Fibroblast of the conjunctiva (primary cell): ENCODE measurements at places on chromosomes 16 and 17.

DNA sequence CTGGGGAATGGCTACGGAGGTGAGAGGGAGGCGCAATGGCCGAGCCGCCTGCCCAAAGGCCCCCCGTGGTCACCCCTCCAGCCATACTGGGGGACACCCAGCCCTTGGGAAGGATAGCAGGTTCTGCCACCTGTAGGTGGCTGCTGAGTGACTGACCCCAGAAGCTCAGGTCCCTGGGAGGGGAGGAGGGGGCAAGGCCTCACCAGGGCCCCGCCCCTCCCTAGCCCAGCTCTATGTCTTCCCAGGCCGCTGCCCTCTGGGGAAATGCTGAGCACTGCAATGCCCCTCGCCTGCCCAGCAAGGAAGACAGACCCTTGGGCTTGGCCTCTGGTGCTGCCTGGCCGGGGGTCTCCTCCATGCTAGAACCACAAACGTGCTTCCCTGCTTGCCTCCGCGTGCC lies 11.4 kb upstream of the CLDN9 start:
- no peak for DNase-seq

DNA sequence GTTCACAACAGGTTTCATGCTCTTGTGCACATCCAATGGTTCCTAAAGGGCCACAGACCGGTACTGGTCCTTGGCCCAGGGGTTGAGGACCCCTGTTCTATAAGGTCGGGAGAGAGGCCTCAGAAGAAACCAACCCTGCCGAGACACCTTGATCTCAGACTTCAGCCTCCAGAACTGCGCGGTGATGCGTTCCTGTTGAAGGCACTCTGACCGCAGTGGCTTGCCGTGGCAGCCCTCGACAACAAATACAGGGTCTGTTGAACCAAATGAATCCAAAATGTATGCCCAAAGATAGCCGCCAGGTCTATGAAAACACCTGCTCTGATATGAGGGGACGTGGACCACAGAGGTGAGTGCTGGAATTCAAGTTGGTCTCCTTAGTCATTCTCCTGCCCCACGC lies 389.8 kb downstream of the SEC14L1 start:
- no peak for DNase-seq

DNA sequence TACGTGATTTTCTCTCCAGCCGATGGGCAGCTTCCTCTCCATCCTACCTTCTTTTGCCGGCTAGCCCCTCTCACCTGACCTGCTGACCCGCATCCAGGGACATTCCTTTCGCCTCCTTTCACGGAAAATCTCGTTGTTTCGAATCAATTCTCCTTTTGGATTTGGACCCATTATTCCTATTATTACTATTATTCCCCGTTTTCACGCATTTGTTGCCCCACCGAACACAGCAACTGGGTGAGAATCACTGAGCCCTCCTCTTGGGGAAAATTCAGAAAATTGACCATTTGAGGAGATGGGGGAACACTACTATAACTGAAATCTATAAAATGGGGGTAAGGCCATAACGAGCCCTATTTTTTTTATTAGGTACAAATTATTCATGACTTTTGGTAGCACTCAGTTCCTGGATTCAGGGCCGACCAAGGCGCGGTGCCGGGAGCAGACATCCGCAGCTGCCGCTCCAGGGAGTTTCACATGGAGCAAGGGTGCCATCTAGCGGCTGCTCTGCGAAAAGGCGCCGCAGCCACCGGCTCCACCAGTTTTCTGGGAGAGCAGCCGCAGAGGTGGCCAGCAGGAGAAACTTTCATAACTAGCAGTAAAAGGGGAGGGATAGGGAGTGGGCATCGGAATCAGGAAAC lies 3.3 kb upstream of the HOXB8 start:
- DNase-seq, result peak; percentile 49

GRCh38 chr16:67430977-67431774 lies at the start of gene HSD11B2:
HSD11B2 (plus strand) TSS chr16:67431121; CDS start chr16:67431249, 128 bp downstream.
- no peak for DNase-seq

DNA sequence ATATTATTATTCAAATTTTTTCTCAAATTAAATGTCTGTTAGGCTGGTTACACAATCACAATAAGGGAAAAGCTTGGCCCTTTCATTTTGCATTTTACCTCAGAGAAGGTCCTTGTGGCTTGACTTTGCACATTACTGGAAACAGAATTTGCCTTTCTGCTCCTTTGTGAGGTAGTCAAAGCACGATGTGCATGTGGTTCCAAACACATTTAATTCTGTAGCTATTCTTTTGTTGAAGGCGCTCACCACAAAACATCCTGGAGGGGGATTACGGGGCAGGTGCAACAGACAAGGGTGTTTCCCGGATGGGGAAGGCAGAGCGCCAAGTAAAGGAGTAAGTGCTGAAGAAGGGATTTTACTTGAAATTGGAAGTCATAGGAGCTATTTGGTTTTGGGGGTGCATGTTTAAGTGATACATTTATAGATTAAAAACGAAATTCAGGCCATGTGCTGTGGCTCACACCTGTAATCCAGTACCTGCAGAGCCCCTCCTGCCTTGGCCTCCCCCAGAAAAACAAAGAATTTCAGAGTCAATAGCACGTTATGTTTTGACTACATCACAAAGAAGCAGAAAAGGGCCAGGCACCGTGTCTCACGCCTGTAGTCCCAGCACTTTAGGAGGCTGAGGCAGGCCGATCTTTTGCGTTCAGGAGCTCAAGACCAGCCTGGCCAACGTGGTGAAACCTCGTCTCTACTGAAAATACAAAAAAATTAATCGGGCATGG lies 31.2 kb upstream of the TENT4B start:
- no peak for DNase-seq

GRCh38 chr17:60959011-60959410 lies 281.4 kb downstream of the BCAS3 start:
- DNase-seq, result no peak

DNA sequence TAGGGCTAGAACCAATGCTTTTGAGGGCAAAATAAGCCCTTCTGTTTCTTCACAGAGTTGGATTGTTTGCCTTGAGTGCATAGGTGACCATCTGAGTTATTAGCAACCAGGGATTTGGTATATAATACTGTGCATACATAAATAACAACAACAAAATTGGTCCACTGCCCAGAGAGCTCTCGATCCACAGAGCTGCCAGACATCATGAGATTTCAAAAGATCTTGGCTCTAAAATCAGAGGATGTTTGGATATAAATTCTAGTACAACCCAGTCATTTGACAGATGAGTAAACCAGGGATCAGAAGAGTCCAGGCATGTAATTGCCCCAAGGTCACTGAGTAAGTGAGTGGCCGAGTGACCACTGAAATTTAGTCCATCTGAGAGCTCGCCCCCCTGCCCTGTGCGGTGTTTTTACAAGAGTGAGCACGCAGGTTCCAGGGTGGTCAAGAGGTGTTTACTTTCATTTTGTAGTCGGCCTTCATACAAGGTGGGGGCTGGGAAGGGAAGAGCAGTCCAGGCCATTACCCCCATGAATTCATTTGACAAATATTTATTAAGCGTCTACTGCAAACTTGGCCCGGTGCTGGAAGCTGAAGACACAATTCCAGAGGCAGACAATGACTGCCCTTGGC lies 1.8 kb upstream of the MT2A start:
- peak; percentile 86 for DNase-seq

- no peak for DNase-seq
Observed at GRCh38 chr16:74700438-74701225, at the start of gene MLKL. MLKL (minus strand) TSS chr16:74700862; CDS start chr16:74695757, 5,105 bp downstream.

DNA sequence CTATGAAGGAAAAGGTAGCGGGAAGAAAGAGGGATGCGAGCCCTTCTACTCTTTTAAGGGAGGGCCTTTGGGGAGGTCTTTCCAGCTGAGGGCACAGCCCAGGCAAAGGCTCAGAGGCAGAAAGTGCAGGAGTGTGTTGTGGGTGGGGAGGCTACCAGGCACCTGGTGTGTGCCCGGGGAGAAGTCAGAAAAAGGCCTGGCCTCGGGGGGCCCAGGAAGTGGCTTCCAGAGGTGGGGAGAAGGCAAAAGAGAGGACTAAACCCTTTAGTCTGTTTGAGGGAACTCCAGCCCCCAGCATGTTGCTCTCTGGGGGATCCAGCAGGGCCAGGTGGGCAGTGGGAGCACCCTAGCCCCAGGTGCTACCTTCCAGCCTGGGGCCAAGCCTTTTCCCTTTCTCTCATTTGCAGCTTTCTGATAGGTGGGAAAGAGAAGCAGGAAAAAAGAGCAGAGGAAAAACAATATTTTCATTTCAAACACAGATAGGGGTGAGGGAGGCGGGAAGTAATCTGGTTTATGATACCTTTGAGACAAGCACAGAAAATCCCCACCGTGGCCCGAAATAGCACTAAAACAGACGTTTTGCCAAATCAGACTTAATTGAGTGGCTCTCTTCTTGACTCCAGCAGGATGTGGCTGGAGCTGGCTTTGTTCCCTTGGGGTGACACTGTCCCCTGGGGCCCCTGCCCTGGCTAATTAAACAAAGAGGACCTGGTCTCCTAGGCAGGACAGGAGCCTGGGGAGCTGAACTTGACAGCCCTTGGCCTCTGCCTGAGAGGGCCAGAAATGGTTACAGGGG lies 10.4 kb downstream of the RAI1 start:
- DNase-seq, result no peak

GRCh38 chr17:8921147-8921546 lies 44.4 kb downstream of the PIK3R5 start:
- DNase-seq, result no peak

DNA sequence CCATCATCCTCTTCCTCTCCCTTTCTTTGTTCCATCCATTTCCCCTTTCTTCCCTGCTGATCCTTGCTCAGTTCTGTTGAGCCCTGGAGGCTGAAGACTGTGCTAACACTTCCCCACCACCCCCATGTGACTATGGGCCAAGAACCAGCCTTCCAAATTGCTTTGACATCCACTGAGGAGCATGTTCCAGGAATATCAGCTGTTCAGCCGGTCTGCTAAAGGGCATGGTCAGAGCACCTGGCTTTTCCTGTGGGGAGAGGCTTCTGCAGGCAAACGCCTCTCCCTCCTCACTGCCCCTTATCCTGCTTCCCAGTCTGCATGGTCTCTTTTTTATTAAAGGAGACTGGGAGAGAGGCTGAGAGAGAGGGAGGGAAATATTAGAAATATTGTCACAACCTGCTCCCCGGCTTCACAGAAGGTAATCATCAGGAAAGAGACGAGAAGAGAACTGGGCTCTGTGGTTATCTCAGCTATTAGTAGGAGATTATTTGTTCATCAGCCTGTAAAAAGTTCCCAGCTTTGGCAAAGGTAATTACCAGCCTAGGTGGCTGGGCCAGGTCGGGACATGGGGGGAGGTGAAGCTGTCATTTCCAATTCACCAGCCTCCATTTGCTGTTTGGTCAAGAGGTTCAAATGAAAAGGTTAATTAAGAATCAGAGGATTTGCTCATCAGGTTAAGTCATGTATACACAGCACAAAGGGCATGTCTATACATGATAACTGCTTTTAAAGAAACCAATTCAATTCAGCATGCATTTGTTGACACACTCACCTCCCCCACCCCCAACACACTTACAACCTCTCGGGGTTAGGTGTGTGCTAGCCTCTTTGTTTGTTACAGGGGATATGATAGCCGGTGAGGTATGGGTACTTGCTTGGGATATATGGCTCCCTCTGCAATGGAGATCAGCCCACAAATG lies 83.7 kb upstream of the CRHR1 start:
- DNase-seq, result no peak

- no peak for DNase-seq
Observed at GRCh38 chr16:56780646-56781045, 50.7 kb downstream of the NUP93 start.

- no peak for DNase-seq
Observed at GRCh38 chr17:76263896-76264295, 1.3 kb upstream of the UBALD2 start.

DNA sequence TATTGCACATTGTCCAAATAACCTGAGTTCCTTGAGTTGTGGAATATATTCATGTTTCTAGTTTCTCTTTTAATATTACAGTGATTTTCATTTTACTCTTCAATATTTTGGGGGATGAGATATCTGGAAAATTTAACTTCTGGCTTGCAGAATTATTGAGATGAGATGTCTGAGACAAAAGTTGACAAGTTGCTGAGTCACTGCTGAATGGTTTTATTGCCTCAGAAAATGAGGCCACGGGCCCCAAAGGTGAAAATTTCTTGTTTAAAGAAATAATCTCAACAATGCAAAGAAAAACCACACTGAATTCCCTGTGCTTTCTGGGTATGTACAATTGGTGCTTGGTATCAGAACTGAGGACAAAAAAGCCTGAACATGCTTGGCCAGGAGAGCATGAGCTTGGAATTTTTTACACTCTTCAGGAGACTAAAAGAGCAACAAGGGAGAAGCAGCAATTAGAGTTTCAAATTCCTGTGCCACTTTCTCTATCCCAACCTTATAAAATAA lies 129.2 kb upstream of the TOM1L1 start:
- no peak for DNase-seq

- DNase-seq, result no peak
Observed at GRCh38 chr17:4248504-4249277, 15.1 kb downstream of the ANKFY1 start.

- DNase-seq, result no peak
Observed at GRCh38 chr17:81398176-81398831, 3.0 kb downstream of the BAHCC1 start.

DNA sequence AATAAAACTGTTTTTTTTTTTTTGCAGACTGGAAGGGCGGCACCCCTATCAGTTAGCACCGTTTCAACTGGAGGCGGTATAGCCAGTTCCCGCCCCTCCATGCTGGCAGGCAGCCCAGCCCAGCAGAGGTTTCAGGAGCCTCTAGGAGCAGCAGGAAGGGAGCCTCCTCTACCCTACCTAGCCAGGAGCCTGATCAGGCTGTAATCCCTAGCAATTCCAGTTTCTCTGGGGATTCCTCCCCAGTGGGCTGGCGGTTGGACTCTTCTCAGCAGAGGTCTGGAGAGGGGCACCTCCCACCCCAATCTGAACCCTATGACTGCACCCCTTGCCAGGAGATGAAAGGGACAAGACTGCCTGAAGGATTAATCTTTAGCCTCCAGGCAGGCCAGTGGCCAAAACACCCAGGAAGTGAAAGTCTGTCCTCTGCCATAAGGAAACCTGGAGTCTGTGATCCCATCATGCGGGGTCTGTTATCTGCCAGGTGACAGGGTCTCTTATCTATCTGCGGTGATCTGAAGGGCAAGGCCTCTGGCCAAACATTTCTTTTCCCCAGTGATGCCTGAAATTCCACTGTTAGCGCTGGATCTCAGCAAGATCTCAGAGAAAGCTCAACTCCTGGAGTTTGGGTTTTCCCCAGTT lies 4.9 kb upstream of the CDH1 start:
- DNase-seq, result no peak

DNA sequence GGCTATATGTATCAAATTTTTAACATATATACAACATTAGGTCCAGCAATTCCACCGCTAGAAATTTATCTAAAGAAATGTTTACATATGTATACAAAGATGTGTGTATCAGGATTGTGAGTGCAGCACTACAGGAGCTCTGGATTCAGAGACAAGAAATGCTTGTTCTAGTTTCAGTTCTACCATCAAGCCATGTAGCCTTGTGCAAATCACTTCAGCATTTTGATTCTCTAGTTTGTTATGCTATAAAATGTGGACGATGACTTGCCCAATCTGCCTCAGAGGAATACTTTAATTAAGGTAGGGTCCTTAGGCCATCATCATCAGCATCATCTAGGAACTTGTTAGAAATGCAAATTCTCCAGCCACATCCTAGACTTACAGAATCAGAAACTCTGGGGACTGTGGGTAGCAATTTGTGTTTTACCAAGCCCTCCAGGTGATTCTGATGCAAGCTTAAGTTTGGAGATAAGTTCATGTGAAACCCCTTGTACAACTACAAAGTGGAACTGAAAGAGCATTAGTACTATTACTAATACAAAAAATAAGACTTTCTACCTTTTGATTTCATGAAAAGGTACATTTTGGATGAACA lies 131.2 kb upstream of the CORO6 start:
- no peak for DNase-seq
